ENCODE measurements at places on chromosomes 12 and 14.

- no peak for DNase-seq
Observed at GRCh38 chr12:56219840-56220239, 1.9 kb downstream of the RNF41 start.

- peak; percentile 54 for DNase-seq
Observed at GRCh38 chr12:27142101-27142721, 59.8 kb upstream of the C12orf71 start.

GRCh38 chr14:103310576-103311095, 23.4 kb upstream of the EIF5 start:
- no peak for DNase-seq

DNA sequence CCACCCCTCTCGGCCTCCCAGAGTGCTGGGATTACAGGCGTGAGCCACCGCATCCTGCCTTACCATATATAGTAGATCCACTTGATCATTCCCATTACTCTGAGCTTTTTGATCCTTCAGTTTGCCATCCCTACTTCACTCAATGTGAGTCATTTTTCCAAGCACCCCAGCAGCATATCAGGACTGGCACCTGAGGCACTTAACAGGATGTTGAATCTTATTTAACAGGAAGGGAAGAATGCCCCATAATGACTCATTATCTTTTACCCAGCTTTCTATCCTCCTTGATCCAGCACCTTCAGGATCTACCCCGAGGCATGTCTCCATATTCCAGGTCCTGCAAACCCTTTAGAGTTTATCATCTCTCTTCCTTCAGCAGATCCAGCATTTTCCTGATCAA, 84.9 kb upstream of the CMKLR1 start:
- DNase-seq, result no peak
